ENCODE measurements at places on chromosomes 5 and 9. TPM values are rescaled to one million over a fixed set of nuclear protein-coding genes. Genes with fewer than 3 reads are reported as not detected.

- DNase-seq, result no peak
Observed at GRCh38 chr9:74275872-74276508, 221.1 kb upstream of the RORB start.

GRCh38 chr5:139710319-139711066 is 62.3 kb downstream of the CXXC5 start:
- no peak for DNase-seq

Gene TSLP
- not detected for total RNA-seq

DNA sequence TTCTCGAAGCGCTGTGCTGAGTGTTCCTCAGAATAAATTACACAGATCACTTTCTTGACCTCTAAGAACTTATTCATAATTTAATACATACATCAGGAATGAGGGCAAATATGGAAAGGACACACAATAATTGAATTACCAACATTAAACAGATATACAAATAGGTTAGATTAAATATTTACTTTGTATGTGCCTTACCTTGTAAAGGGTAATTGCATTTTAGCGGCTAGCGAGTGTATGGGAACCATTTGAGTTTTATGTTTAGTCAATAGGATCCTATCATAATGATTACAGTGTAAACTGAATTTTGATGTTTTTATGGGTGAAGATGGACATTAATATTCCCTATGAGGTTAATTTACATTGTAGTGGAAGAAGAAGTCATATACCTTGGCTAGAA is 1187.1 kb upstream of the WWC1 start:
- DNase-seq, result no peak

GRCh38 chr5:149490599-149491485 is 60.4 kb downstream of the CSNK1A1 start:
- no peak for DNase-seq

Gene PCDHA6
- 12.1 TPM for total RNA-seq

- DNase-seq, result no peak
Observed at GRCh38 chr5:66406761-66407336, 189.3 kb upstream of the MAST4 start.

DNA sequence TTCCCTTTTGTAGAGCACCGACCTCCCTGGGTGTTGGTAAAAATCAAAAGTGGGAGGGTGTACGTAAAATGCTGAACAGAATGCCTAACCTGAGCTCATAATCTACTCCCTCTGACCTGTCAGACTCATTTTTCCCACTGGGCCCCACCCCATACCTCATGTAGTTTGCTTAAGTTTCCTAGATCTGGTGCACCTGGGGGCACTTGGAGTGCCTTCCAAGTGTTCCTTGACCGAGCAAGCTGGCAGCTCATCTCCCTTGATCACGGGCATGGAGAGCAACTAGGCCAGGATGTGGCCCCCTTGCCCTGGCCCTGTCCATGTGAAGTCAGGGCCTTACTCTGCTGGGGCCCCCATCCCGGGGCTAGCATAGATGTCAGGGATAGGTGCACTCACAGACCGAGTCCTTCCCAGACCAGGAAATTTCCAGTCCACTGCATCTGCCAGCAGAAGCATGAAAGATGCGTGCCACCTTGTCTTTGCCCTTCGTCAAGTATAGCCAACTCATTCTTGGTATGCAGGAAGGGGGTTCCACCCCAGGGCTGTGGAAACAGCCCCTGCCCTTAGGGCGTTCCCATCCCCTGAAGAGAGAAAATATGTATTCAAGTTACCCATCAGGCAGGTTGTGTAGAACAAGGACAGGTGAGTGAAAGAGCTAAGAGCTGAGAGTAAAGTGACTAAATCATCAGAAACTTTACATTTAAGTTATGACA is 41.9 kb downstream of the SLC22A5 start:
- no peak for DNase-seq

DNA sequence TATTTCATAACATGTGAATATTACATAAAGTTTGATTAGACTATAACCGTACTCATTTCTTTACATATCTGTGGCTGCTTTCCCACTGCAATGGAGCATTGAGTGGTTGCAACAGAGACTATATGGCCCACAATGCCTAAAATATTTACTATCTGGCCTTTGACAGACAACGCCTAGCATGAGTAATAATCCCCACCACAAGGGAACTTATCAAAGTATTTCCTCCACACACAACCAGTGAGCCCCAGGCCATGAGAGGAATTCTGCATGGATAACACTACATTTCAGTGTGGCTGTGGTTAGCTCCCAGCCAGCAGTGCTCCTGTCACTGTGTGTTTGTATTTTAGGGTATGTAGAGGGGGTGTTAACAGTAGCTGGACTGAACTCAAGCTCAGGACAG is 54.8 kb downstream of the FAM81B start:
- DNase-seq, result no peak

- peak; percentile 29 for DNase-seq
Observed at GRCh38 chr5:10333154-10334006, 20.1 kb upstream of the MARCHF6 start.

GRCh38 chr9:137774775-137775386 is 102.7 kb upstream of the CACNA1B start:
- no peak for DNase-seq

Gene SHLD3
- total RNA-seq, result 4.3 TPM

DNA sequence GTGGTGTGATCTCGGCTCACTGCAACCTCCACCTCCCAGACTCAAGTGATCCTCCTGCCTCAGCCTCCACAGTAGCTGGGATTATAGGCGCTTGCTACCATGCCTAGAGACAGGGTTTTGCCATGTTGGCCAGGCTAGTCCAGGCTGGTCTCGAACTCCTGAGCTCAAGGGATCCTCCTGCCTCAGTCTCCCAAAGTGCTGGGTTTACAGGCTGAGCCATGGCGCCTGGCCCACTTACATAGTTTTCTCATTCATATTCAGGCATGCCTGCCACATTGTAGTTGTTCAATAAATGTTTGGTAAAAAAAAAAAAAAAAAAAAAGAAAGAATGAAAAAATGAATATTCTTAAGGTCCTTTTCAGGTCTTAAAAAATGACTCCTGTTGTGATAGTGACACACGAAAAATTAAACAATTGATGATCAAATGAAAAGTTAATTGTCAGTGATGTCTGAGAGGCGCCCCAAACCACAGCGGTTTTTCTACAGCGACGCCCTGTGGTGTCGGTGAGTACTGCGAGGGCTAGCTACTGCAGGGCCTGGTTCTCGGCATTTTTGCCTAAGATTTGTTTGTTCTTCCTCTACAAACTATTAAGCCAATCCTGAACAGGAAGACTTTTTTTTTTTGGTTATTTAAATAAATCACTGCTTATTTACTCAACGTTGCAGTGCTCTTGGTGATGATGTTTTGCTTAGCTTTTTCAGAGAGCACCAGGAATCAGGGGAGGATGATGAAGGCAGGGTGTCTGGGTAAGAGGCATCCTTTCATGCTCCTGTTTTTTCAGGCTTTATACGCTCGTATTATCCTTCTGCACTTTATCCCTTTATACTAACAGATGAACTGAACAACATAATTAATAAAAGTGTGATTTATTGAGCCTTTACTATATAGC is 67.0 kb upstream of the DPYSL3 start:
- DNase-seq, result peak; percentile 82

GRCh38 chr9:31104249-31104648 is 1280.2 kb upstream of the ACO1 start:
- DNase-seq, result no peak

DNA sequence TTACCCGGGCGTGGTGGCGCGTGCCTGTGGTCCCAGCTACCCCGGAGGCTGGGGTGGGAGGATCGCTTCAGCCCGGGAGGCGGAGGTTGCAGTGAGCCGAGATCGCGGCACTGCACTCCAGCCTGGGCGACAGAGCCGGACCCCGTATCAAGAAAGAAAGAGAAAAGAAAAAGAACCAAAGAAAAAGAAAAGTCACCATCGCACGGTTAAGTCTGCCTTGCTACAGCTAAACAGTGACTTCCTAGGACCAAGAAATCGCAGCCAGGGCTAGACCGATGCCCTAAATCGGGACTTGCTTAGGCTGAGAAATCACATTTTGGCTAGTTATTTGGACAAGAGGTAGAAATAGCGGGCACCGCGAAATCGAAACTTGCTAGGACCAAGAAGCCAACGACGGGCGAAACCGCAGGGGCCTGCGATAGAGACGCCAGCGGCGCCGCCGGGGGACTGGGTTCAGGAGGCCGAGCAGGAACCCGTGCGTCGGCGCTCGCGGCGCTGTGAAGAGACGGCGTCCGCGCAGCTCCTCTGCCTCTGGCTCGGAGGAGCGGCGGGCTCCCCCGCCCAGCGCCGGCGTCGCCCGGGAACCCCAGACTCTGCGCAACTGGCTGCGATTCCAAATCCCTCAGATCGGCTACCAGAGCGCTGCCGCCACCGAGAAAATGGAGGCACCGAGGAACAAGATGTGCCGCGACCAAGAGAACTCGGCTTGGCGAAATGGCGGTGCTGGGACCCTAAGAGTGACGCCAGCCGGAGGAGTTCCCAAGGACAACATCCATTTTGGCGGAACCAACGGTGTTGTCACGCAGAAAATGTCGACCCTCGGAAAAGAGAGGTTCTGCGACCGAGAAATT is 26.1 kb upstream of the ANXA2R start:
- peak; percentile 57 for DNase-seq

DNA sequence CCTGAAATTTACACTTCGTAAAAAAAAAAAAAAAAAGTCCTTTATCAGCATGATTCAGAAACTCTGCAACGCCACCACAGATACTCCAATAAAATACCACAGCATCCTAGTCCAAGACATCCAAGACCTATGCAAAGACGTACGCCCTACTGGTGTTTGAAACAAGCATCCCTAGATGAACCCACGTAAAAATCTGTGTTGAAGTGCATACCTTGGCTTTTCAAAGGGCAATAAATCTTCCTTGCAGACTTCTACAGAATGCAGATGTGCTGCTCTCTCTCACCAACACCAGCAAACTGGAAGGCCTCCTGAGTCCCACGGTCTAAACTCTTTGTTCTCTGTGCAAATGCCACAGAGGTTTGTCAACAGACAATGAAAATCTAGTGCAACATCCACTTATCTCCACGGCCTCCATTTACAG is 38.8 kb downstream of the MYO10 start:
- no peak for DNase-seq

Gene ANKDD1B
- total RNA-seq, result 0.20 TPM

DNA sequence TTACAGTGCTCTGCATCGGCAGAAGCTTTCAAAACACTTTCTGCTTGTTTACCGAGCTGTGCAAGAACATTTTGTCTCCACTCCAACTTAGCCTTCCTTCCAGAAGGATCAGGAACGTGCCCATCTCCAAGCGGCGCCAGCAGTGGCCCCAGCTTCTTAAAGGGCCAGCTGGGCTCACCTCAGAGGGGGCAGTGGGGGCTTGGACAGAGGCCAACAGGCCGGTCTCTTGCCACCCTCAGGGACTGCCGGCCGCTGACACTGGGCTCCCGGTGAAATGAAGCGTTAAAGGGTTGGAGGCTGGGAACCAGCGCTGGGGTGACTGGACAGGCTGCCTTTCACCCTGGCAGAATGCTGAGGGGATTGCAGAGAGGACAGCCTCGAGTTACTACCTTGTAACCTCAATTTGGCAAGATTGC is 67.0 kb upstream of the RNU6ATAC start:
- DNase-seq, result no peak

DNA sequence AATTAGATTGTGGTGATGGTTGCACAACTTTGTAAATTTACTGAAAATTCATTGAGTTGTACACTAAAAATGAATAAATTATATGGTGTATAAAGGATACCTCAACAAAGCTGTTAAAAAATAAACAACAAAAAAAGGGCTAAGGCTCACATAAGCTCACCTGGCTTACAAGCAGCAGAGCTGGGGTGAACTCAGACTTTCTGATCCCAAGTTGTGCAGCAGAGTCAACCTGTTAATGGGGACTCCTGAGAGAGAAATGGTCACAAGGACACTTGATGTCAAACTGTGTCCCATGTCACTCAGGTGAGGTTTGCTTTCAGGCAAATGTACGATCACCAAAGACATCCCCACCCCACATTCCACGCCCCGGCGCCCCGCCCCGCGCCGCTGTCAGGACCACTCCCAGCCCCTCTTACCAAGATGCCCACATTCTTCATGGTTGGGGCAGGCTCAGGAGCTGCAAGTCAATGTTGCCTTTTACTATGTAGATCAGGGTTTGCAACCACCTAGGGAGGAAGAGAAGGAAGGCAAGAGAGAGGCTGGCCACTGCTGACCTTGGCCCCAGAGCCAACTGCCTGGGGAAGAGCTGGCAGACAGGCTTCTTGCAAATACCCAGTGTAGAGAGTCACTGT is 22.4 kb upstream of the SLC36A1 start:
- no peak for DNase-seq

- no peak for DNase-seq
Observed at GRCh38 chr9:82404881-82405280, 416.3 kb downstream of the SPATA31D1 start.

GRCh38 chr9:112694706-112695555 is 23.0 kb downstream of the INIP start:
- no peak for DNase-seq

DNA sequence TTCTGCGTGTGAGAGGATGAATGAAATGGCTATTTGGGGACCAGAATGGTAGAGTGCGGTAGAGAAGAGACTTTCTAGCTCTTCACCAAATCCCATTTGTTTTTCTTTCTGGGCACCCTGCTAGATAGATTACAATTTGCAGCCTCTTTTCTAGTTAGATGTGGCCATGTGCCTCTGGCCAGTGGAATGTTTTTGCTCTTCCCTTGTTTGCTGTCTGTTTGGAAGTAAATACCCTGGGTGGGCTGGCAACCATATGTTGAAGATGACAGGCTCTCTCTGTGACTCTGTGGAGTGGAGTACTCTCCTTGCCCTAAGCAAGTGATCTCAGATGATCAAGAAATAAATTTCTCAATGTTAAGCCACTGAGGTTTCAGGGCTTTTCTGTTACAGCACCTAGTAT is 12.9 kb downstream of the GNG10 start:
- DNase-seq, result no peak

DNA sequence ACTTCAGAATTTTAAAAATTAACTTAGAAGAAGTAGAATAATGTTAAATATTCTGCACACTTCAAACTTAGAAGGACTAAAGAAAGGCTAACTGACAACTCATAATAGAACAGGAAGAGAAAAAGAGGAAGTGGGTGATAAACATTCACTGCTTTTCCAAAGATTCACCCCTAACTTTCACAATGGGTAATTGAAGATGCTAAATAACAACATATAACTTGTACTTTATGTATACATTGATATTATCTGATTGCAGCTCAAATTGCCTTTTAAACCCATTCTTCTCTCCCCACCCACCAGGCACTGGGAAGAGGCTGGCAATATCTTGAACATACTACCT is 376.6 kb downstream of the EFNA5 start:
- DNase-seq, result no peak

Gene PRKAA1
- 41.8 TPM for total RNA-seq

- DNase-seq, result no peak
Observed at GRCh38 chr5:172219296-172219695, 25.3 kb downstream of the EFCAB9 start.

Gene INSL6
- total RNA-seq, result not detected

GRCh38 chr5:102307232-102307631 is 11.1 kb upstream of the SLCO4C1 start:
- DNase-seq, result no peak

- DNase-seq, result no peak
Observed at GRCh38 chr5:169157064-169157463, 143.9 kb downstream of the SLIT3 start.

DNA sequence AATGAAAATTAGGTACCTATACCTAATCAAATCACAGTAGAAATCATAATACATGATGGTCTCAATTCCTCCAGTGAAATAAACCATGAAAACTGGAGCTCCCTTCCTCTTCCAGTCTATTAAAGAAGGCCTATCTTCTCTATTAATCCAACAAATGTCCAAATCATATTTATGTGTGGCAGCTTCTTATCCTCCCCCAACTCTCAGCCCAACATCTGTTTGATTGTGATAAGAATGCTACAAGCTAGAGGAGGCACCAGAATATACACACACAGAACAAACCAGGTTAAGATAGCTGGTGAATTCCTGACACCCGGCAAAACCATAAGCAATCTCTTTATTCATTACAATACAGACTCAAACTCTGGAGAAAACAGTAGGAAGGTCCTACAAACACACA is 110.8 kb downstream of the FBXL17 start:
- DNase-seq, result no peak

Measured in neural crest cell (in vitro differentiated cells).